Liver (tissue), 10 donors: ENCODE measurements at places on chromosomes 11 and 22. TPM values are rescaled to one million over a fixed set of nuclear protein-coding genes. Genes with fewer than 3 reads are reported as not detected.

The FAM83F gene
- 1.2 TPM for total RNA-seq

DNA sequence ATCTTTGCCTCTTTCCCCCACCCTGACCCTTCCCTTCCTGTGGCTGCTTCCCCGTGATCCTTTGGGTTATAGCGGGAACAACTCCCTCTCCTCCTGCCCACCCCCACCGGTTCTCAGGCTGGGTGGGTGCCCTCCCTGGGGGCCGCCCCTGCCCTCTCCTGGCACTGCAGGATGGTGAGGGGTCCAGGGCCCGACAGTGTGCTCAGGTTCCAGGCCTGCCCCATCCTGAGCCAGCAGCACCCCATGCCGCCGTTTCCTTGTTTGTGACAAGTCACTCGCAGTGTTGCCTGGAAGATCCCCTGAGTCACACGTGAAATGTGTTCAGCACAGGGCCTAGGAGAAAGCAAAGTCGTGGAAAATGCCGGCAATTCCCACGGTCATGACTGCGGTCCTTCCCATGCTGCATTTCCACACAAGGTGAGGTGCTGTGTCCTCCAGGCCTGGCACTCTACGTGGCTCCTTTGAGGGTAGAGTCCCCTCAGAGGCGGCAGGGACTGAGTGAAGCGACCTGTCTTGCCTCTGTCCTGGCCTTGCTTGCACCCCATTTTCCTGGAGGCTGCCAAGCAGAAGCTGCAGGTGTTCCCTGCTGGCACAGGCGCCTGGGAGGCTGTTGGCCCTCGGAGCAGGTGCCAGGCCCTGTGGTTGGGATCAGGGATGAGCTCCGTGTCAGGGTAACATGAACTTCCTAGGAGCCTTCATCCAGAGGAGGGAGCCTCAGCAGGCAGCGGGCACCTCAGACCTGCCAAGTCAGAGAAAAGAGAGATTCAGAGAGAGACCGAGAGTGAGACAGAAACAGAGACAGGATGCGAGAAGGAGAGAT lies 80.5 kb upstream of the LINC01488 start:
- H3K36me3 ChIP-seq: no peaks in the 10 kb centered on the region
- no peak for DNase-seq
- H3K27ac ChIP-seq: no peak overlapping the region
- H3K4me3 ChIP-seq: no peak overlapping the region
- H3K4me1 ChIP-seq: peaks cover 29% of the 10 kb centered on the region
- no peaks in the 10 kb centered on the region for H3K27me3 ChIP-seq

- no peak for DNase-seq
- no peak overlapping the region for H3K4me3 ChIP-seq
- no peaks in the 10 kb centered on the region for H3K4me1 ChIP-seq
- H3K27ac ChIP-seq: no peak overlapping the region
- no peaks in the 10 kb centered on the region for H3K27me3 ChIP-seq
These were observed 244.6 kb upstream of the ANO3 start for GRCh38 chr11:26087120-26087935.

DNA sequence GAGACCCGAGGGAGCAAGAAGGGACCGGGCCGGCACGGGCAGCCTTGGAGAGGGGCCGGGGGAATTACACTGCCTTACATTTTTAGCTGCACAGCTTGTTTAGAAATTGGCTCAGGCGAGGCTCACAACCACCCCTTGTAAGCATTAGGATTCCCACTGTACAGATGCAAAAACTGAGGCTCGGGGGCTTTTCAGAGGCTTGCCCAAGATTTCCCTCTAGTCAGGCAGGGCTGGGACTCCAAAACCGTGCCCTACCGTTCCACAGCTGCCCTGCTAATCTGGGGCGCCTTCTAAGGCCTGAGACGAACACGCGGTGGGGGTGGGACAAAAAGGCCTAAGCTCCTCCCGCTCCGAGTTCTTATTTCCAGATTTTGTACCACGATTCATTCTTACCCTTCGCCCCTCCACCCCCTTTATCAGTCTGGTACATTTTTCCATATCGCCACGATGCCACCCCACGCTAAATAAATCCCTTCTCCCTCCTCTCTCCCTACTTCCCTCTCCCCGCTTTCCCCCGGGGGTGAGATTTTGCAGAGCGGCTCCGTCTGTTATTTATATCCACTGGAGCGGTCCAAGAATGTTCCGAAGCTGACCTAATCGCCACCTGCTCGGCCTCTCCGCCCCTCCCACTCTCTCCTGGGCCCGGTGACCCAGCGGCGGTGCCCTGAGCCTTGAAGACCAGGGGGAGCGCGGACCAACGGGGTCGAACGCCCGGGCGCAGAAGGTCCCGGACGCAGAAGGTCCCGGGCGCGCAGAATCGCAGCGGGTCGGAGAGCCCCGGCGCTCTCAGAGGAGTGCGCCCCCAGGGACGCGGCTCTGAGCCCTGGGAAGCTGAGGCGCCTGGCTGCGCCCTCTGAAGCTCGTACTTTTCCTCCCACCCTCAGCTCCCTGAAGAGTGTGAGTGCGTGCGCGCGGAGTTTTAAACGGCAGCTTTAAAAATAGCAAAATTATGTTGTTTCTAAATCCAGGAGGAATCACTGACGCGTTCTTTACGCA lies 764 bp upstream of the PACSIN3 start:
- no peaks in the 10 kb centered on the region for H3K27me3 ChIP-seq
- H3K27ac ChIP-seq: peak overlapping the region; percentile 26
- H3K4me1 ChIP-seq: peaks cover 64% of the 10 kb centered on the region
- peak; percentile 36 for DNase-seq
- H3K36me3 ChIP-seq: no peaks in the 10 kb centered on the region

DNA sequence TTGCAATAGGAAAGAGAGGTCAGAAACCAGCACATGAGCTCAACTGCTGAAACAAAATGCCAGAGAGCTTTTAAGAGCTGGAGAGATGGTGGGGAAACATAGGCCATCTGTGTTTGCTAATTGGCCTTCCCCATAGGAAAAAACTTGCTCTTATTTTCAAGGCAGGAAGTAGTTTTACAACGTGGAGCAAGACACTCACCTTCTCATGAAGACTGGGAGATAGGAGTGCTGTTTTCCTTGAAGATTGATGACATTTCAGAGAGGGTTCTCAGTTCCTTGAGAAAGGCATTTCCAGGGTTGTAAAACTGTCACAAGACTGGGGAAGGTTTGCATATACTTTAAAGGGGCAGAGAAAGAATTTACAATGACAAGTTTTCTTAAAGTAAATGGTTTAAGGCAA lies 586.3 kb upstream of the RAG2 start:
- H3K4me1 ChIP-seq: no peaks in the 10 kb centered on the region
- H3K4me3 ChIP-seq: no peak overlapping the region
- no peaks in the 10 kb centered on the region for H3K27me3 ChIP-seq
- DNase-seq: no peak
